ENCODE measurements at places on chromosomes 1 and 21. TPM values are rescaled to one million over a fixed set of nuclear protein-coding genes. Genes with fewer than 3 reads are reported as not detected.

The RGS13 gene
- 0.22 TPM for total RNA-seq

The CFAP107 gene
- total RNA-seq, result not detected

The HAO2 gene
- not detected for total RNA-seq

The TMIGD3 gene
- not detected for total RNA-seq

The FCRL2 gene
- total RNA-seq, result not detected

The ADGRL4 gene
- total RNA-seq, result not detected

The TFAP2E gene
- total RNA-seq, result 1.4 TPM

The NTPCR gene
- 17.5 TPM for total RNA-seq

DNA sequence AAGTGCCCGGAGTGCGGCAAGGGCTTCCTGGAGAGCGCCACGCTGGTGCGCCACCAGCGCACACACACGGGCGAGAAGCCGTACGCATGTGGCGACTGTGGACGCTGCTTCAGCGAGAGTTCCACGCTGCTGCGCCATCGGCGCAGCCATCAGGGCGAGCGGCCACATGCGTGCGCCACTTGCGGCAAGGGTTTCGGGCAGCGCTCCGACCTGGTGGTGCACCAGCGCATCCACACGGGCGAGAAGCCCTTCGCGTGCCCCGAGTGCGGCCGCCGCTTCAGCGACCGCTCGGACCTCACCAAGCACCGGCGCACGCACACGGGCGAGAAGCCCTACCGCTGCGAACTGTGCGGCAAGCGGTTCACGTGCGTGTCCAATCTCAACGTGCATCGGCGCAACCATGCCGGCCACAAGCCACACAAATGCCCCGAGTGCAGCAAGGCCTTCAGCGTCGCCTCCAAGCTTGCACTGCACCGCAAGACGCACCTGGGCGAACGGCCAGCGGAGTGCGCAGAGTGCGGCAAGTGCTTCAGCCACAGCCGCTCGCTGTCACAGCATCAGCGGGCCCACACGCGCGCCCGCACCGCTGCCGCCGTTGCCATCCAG lies 10.0 kb downstream of the ZNF672 start:
- H3K4me3 ChIP-seq, result no peak overlapping the region
- DNase-seq, result no peak
- H3K4me1 ChIP-seq, result no peaks in the 10 kb centered on the region
- peaks cover 73% of the 10 kb centered on the region for H3K36me3 ChIP-seq
- H3K27ac ChIP-seq, result no peak overlapping the region

- no peak overlapping the region for H3K27ac ChIP-seq
- no peaks in the 10 kb centered on the region for H3K27me3 ChIP-seq
- no peaks in the 10 kb centered on the region for H3K36me3 ChIP-seq
- no peak overlapping the region for H3K4me3 ChIP-seq
- peak; percentile 83 for DNase-seq
Observed at GRCh38 chr1:223873044-223873443, 27.3 kb upstream of the TP53BP2 start.

GRCh38 chr1:220151454-220151853 lies 57.5 kb downstream of the IARS2 start:
- peaks cover 44% of the 10 kb centered on the region for H3K36me3 ChIP-seq
- no peak for DNase-seq
- H3K4me3 ChIP-seq, result no peak overlapping the region
- H3K27ac ChIP-seq, result no peak overlapping the region
- no peaks in the 10 kb centered on the region for H3K4me1 ChIP-seq

- H3K27me3 ChIP-seq, result no peaks in the 10 kb centered on the region
- peak overlapping the region; percentile 32 for H3K4me3 ChIP-seq
- H3K27ac ChIP-seq, result peak overlapping the region; percentile 90
Observed at GRCh38 chr21:45295576-45296365, 8.1 kb upstream of the POFUT2 start.

DNA sequence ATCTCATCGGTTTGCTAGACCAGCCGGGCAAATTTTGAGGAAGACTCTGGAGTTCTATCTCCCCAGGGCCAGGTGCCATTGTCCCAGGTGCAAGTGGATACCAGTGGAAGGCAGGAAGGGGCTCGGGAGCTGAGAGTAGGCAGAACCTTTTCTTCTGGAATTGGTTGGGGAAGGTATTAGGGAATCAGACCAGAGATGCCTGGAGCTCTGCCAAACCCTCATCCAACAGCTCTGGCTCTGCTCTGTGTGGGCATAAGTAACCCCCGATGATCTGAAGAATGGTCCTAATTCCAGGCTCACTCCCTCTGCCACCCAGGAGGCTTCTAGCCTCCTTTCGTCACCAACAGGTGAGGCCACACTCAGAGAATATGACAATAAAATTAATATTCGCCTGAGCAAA lies 69.9 kb downstream of the PGBD5 start:
- no peak for DNase-seq
- H3K4me1 ChIP-seq, result peaks cover 13% of the 10 kb centered on the region
- H3K27me3 ChIP-seq, result peaks cover 47% of the 10 kb centered on the region

DNA sequence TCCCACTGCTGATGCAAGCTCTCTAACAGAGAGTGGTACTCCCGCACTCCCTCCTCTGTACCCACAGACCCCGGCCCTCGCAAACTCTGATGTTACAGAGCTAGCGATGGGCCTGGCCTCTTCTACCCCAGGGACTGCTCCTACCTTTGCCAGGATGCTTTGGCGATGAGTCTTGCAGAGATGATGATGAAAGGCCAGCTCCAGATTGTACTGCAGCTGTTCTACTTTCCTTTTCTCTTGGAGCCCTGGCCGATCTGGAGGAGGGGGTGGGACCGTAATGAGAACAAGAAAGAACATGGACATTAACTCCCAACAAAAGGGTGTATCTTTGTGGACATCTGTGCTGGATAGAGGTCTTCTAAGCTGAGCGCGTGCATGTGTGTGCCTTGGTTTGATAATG lies 6.0 kb upstream of the LINGO4 start:
- no peak overlapping the region for H3K27ac ChIP-seq
- H3K4me3 ChIP-seq, result no peak overlapping the region
- H3K27me3 ChIP-seq, result 0 out of 2 replicates have a peak, but pooled peaks cover under 1% of the 10 kb centered on the region
- H3K36me3 ChIP-seq, result no peaks in the 10 kb centered on the region

- H3K4me1 ChIP-seq, result peaks cover 11% of the 10 kb centered on the region
- H3K27me3 ChIP-seq, result no peaks in the 10 kb centered on the region
- H3K36me3 ChIP-seq, result no peaks in the 10 kb centered on the region
- DNase-seq, result peak; percentile 90
- H3K27ac ChIP-seq, result no peak overlapping the region
Observed at GRCh38 chr21:33924079-33924765, 8.6 kb upstream of the ATP5PO start.

- H3K4me3 ChIP-seq, result no peak overlapping the region
- no peaks in the 10 kb centered on the region for H3K36me3 ChIP-seq
- no peaks in the 10 kb centered on the region for H3K27me3 ChIP-seq
Observed at GRCh38 chr1:8814865-8815264, 2.6 kb downstream of the RERE start.

DNA sequence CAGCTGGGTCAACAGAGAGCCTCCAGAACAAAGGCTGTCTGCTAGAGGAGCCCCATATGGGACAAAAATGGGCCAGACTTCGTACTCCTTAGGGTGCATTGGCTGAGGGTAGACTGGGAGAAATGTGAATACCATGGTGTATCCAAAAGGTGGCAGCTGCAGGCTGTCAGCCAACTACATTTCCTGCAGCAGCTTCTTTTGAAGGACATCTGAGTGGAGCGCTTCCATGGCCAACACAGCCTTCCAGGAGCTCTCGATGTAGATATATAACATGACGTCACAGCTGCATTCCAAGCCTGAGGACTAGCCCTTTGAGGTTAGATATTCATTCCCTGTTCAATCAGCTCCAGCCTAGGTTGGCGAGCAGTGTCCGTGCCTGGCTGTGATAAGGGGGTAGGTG lies 107.7 kb downstream of the MAB21L3 start:
- no peak overlapping the region for H3K4me3 ChIP-seq
- no peak for DNase-seq
- no peak overlapping the region for H3K27ac ChIP-seq

GRCh38 chr1:232450615-232451014 lies 179.3 kb downstream of the SIPA1L2 start:
- peaks cover 15% of the 10 kb centered on the region for H3K4me1 ChIP-seq
- H3K27me3 ChIP-seq, result no peaks in the 10 kb centered on the region
- H3K27ac ChIP-seq, result peak overlapping the region; percentile 19
- no peaks in the 10 kb centered on the region for H3K36me3 ChIP-seq
- peak; percentile 45 for DNase-seq

GRCh38 chr1:39898648-39899603 lies 2.8 kb downstream of the MYCL start:
- H3K27ac ChIP-seq, result no peak overlapping the region
- H3K4me1 ChIP-seq, result peaks cover 7% of the 10 kb centered on the region
- DNase-seq, result peak; percentile 47
- no peaks in the 10 kb centered on the region for H3K27me3 ChIP-seq
- no peaks in the 10 kb centered on the region for H3K36me3 ChIP-seq

- DNase-seq, result no peak
- no peaks in the 10 kb centered on the region for H3K4me1 ChIP-seq
- H3K36me3 ChIP-seq, result no peaks in the 10 kb centered on the region
- H3K27me3 ChIP-seq, result peaks cover 53% of the 10 kb centered on the region
- H3K27ac ChIP-seq, result no peak overlapping the region
Observed at GRCh38 chr1:171762143-171762563, 19.3 kb upstream of the METTL13 start.

DNA sequence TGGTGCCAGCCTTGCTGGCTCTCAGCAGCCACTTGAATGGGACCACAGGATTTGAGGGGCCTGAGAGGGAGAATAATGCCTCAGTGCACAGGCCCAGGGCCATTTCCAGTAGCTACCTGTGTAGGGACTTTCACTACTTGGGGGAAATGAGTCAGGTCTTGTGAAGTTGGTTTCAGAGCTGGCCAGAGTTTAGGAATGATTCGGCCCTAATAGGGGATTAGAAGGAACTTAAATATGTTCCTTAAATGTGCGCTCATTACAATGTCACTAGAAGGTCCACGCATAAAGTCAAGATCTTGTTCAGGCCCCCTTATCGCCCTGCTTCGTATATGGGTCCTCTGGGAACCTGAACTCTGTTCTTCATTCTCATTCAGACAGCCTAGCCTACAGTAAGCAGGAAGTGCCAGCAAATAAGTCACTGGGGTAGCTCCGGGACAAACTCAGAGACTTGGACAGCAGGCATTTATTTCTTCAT lies 5.6 kb upstream of the AKR1A1 start:
- no peak overlapping the region for H3K27ac ChIP-seq
- no peaks in the 10 kb centered on the region for H3K27me3 ChIP-seq
- H3K36me3 ChIP-seq, result no peaks in the 10 kb centered on the region
- H3K4me3 ChIP-seq, result no peak overlapping the region
- peaks cover 5% of the 10 kb centered on the region for H3K4me1 ChIP-seq
- DNase-seq, result peak; percentile 18

DNA sequence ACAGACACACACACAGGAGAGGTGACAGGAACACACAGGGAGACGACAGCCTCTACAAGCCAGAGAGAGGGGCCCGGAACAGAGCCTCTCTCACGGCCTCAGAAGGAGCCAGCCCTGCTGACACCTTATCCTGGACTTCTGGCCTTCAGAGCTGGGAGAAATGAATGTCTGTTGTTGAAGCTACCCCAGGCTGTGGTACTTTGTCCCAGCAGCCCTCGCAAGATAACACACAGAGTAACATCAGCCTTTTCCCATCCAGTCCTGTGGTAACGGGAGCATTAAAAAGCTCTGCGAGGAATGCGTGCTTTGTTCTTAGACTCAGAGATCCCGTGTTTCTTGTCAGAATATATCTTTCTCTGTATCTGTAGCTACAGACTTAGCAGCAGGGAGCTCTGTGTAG lies 131.2 kb downstream of the SIM2 start:
- H3K27ac ChIP-seq, result no peak overlapping the region
- DNase-seq, result no peak
- H3K4me3 ChIP-seq, result no peak overlapping the region

- peak overlapping the region; percentile 96 for H3K27ac ChIP-seq
- no peaks in the 10 kb centered on the region for H3K27me3 ChIP-seq
- H3K4me1 ChIP-seq, result peaks cover 11% of the 10 kb centered on the region
- DNase-seq, result peak; percentile 62
- peaks cover 10% of the 10 kb centered on the region for H3K36me3 ChIP-seq
Observed at GRCh38 chr1:179881642-179882252, 338 bp upstream of the TOR1AIP1 start.

- H3K4me3 ChIP-seq, result no peak overlapping the region
- DNase-seq, result peak; percentile 91
- H3K4me1 ChIP-seq, result peaks cover 15% of the 10 kb centered on the region
- H3K36me3 ChIP-seq, result no peaks in the 10 kb centered on the region
- H3K27ac ChIP-seq, result peak overlapping the region; percentile 24
Observed at GRCh38 chr1:162846256-162847212, 14.4 kb downstream of the CCDC190 start.

DNA sequence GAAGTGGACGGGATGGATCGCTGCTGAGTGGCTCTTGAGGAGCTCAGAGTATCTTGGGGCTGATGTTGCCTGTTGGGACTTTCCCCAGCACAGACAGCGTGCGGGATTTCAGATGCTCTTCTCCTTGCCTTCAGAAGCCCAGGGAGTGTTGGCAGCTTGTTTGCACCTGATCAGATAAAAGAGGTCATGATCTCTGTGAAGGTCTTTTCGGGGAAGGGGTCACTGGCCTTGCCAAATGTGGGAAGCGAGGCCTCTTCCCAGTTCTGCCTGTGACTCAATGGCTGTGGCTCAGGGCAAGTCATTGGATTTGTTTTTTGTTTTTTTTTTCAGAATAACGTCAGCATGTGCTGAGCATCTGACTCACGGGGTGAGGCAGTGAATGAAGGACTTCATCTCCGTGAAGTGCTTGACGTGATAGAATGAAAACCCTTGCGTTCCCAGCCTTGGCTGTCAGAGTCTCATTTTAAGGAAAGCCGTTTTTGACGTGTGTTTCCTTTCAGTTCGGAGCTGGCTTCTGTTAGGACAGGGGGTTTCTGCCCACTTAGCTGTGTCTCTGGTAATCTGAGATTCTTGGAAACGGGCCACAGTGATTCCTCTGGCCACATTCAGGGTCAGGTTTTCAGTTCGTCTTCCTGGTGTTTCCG lies 46.7 kb downstream of the GALNT2 start:
- peaks cover 26% of the 10 kb centered on the region for H3K4me1 ChIP-seq
- H3K4me3 ChIP-seq, result peak overlapping the region; percentile 3
- peak overlapping the region; percentile 82 for H3K27ac ChIP-seq
- H3K36me3 ChIP-seq, result peaks cover 35% of the 10 kb centered on the region
- no peaks in the 10 kb centered on the region for H3K27me3 ChIP-seq
